ENCODE measurements at places on chromosomes 5 and 9.

GRCh38 chr5:74639807-74640449 is 600 bp downstream of the ENC1 start:
- peak overlapping the region; percentile 72 for H3K27ac ChIP-seq
- no peaks in the 10 kb centered on the region for H3K27me3 ChIP-seq
- peak overlapping the region; percentile 42 for H3K4me3 ChIP-seq
- peak; percentile 38 for DNase-seq
- no peaks in the 10 kb centered on the region for H3K36me3 ChIP-seq
- H3K4me1 ChIP-seq, result peaks cover 4% of the 10 kb centered on the region

- H3K27ac ChIP-seq, result no peak overlapping the region
- H3K4me1 ChIP-seq, result no peaks in the 10 kb centered on the region
- no peaks in the 10 kb centered on the region for H3K36me3 ChIP-seq
- H3K27me3 ChIP-seq, result no peaks in the 10 kb centered on the region
- DNase-seq, result no peak
Observed at GRCh38 chr5:9347541-9348295, 198.2 kb downstream of the SEMA5A start.

GRCh38 chr5:124868676-124869075 is 122.2 kb upstream of the ZNF608 start:
- no peak overlapping the region for H3K4me3 ChIP-seq
- no peaks in the 10 kb centered on the region for H3K27me3 ChIP-seq
- H3K27ac ChIP-seq, result no peak overlapping the region
- H3K4me1 ChIP-seq, result no peaks in the 10 kb centered on the region
- no peaks in the 10 kb centered on the region for H3K36me3 ChIP-seq
- no peak for DNase-seq

GRCh38 chr9:8560560-8561525 is 761.3 kb upstream of the DMAC1 start:
- no peak overlapping the region for H3K4me3 ChIP-seq
- H3K27me3 ChIP-seq, result no peaks in the 10 kb centered on the region

DNA sequence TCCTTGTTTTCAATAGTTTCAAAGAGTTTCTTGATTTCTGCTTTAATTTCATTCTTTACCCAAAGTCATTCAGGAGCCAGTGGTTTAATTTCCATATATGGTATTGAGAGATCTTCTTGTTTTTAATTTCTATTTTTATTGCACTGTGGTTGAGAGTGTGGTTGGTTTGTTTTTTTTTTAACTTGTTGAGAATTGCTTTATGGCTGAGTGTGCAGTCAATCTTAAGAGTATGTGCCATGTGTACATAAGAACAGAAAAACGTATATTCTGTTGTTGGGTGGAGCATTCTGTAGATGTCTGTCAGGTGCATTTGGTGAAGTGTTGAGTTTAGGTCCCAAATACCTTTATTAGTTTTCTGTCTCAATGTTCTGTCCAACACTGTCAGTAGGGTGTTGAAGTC is 26.7 kb upstream of the IPPK start:
- H3K27me3 ChIP-seq, result no peaks in the 10 kb centered on the region
- no peak overlapping the region for H3K4me3 ChIP-seq
- H3K27ac ChIP-seq, result no peak overlapping the region
- no peaks in the 10 kb centered on the region for H3K4me1 ChIP-seq

DNA sequence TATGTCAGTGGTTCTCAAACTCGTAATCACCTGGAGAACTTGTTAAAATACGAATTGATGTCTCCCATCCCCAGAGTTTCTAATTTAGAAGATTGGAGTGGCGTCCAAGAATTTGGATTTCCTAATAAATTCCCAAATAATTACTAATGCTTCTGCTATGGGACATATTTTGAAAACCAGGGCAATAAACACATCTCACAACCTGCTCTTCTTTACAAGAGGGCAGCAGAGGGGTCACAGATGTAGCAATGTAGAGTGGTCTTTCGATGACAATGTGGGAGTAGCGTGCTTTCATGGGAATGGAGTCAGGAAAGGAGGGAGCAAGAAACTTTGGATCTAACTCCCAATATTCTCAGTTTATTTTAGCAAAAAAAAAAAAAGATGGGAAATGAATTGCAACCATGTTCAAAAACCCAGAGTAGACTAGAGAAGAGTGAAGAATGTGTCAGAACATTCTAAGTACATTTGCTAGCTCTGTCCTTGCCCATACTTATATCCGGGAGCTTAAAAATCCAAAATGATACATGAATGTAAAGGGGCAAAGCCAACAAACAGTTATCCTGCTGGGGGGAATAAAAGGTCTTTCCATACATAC is 33.8 kb upstream of the ALDH1A1 start:
- H3K27ac ChIP-seq, result no peak overlapping the region
- no peak for DNase-seq
- H3K36me3 ChIP-seq, result no peaks in the 10 kb centered on the region
- no peaks in the 10 kb centered on the region for H3K27me3 ChIP-seq
- H3K4me3 ChIP-seq, result no peak overlapping the region
- H3K4me1 ChIP-seq, result no peaks in the 10 kb centered on the region

DNA sequence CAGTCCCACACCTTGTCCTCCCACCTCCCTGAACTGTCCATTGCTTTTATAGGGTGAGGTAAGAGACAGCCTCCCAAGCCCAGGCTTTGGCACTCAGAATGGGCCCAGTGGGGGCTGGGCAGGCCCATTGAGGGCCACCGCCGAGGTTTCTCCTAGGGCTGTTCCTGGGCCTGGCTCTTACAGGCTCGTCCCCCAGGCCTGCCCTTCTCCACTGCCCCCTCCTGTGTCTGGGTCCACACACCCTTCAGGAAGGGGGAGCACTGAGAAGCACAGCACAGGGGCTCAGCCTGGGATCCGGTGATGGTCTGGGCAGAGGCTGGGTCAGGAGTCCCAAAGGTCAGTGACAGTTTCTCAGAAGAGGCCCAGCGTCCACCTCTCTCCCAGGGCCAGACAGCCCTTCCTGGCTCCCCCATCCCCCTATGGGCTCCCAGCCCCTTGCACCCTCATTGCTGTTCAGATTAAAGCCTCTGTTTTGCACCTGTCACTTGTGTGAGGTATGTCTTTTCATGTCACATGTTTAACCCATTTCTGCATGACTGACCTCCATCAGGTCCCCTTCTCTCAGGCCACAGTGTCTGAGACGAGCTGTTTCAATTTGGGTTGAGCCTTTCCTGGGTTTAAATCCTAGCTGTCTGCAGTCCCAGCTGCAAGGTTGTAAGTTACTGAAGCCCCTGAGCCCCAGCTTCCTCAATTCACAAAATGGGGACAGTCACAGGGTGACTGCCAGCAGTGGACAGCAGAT is 29.4 kb downstream of the IER5L start:
- DNase-seq, result no peak
- no peak overlapping the region for H3K4me3 ChIP-seq
- no peak overlapping the region for H3K27ac ChIP-seq
- H3K36me3 ChIP-seq, result peaks cover 9% of the 10 kb centered on the region
- no peaks in the 10 kb centered on the region for H3K27me3 ChIP-seq

DNA sequence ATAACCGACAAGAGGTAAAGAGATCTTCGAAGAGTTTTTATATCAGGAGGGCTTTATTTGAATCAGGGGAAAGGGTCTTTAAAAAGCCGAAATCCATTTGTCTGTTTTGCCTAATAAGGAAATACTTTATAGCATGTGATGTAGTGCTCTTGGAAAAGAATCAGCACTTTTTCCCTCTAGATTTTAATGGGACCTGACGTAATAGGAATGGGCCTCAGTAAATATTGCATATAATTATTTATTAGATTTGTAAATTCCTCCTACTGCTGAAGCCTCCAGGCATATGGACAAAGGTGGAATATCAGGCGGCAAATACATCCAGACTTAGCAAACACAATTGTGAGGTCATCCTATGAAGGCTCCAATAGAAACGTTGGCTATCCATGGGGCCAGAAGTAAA is 50.9 kb downstream of the ACTBL2 start:
- no peak for DNase-seq
- H3K27me3 ChIP-seq, result no peaks in the 10 kb centered on the region
- no peaks in the 10 kb centered on the region for H3K4me1 ChIP-seq
- H3K36me3 ChIP-seq, result no peaks in the 10 kb centered on the region
- no peak overlapping the region for H3K4me3 ChIP-seq
- H3K27ac ChIP-seq, result no peak overlapping the region

DNA sequence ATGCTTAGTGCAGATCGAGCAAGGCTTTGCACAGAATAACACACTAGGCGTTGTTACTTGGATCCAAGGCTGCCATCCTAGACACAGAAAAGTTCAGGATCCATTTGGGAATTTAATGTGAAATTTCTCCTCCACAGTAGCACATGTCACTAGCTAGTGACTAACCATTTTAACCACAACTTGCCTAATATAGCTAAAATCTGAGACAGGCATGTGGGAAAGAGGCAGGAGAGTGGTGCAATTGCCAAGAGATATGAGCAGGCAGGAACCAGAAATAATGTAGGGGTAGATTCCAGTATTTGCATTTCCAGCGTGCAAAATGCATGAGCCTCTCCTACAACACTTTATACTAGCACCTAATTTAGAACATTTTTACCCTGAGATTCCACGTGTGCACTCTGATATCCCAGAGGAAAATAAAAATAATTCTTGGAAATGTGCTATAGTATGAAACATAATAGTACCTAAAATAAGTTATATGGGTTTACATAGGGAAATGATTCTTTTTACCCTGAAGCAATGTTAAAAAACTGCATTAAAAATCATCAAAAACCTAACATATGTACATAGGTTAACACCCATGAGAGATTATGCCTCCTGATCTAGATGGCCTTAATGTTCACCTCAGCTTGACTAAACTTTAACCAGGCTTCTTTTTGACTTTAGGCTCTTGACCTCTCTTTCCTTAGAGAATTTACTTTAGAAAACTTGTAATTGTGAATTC is 1230.6 kb upstream of the NUDT12 start:
- H3K4me3 ChIP-seq, result no peak overlapping the region
- no peaks in the 10 kb centered on the region for H3K36me3 ChIP-seq
- H3K4me1 ChIP-seq, result no peaks in the 10 kb centered on the region
- no peak overlapping the region for H3K27ac ChIP-seq
- no peak for DNase-seq

- DNase-seq, result no peak
- no peak overlapping the region for H3K4me3 ChIP-seq
- no peak overlapping the region for H3K27ac ChIP-seq
Observed at GRCh38 chr5:37437711-37438110, 58.6 kb downstream of the WDR70 start.

DNA sequence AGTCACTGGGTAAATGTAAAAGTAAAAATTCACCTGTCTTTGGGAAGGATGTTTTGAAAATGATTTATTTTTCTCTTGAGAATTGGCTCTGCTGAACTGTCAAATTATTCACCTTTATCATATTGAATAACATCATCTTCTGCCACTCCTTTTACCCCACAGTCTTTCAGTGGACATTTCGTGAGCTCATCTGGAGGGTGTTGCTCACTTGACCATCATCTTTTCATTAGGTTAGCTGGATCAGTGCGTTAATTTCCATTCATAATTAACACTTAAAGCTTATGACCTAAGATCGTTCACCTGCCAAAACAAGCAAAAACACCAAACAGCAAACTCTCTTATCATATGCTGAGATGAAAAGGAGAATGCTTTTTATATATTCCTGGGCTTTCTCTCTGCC is 53.4 kb upstream of the TNFAIP8 start:
- peak overlapping the region; percentile 74 for H3K27ac ChIP-seq
- H3K4me1 ChIP-seq, result peaks cover 73% of the 10 kb centered on the region
- H3K27me3 ChIP-seq, result no peaks in the 10 kb centered on the region
- no peaks in the 10 kb centered on the region for H3K36me3 ChIP-seq

GRCh38 chr5:128091579-128091978 is 8.0 kb downstream of the SLC12A2 start:
- no peaks in the 10 kb centered on the region for H3K27me3 ChIP-seq
- no peaks in the 10 kb centered on the region for H3K36me3 ChIP-seq
- H3K4me1 ChIP-seq, result no peaks in the 10 kb centered on the region
- no peak for DNase-seq
- H3K27ac ChIP-seq, result no peak overlapping the region
- no peak overlapping the region for H3K4me3 ChIP-seq

DNA sequence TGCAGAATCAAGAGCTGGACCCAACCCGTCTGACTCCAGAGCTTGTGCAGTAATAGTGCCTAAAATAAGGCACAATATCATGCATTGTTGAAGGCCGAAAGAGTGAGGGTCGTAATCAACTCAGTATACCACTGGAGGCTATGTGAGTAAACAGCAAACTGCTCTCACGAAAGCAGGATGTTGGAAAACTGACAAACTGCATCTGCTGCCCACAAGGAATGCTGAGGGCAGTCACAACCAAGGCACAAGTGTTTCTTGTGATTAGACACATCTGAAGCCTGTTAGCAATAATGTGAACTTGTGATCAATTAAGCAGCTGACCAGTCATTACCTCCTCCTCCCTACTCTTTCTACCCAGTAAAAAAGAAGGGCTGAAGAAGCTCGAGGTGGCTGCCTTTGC is 48.8 kb downstream of the TRPM3 start:
- no peak overlapping the region for H3K27ac ChIP-seq
- DNase-seq, result no peak
- no peaks in the 10 kb centered on the region for H3K27me3 ChIP-seq
- H3K4me3 ChIP-seq, result no peak overlapping the region
- H3K4me1 ChIP-seq, result no peaks in the 10 kb centered on the region
- no peaks in the 10 kb centered on the region for H3K36me3 ChIP-seq

- H3K4me3 ChIP-seq, result no peak overlapping the region
- no peak overlapping the region for H3K27ac ChIP-seq
- no peaks in the 10 kb centered on the region for H3K27me3 ChIP-seq
- H3K4me1 ChIP-seq, result no peaks in the 10 kb centered on the region
Observed at GRCh38 chr9:77563174-77563573, 84.9 kb downstream of the GNA14 start.

GRCh38 chr5:10838038-10838437 is 77.0 kb upstream of the DAP start:
- no peaks in the 10 kb centered on the region for H3K36me3 ChIP-seq
- H3K4me1 ChIP-seq, result no peaks in the 10 kb centered on the region
- H3K27ac ChIP-seq, result no peak overlapping the region
- DNase-seq, result no peak

GRCh38 chr5:171221916-171222315 is 87.1 kb upstream of the TLX3 start:
- H3K36me3 ChIP-seq, result no peaks in the 10 kb centered on the region
- no peaks in the 10 kb centered on the region for H3K4me1 ChIP-seq
- no peak overlapping the region for H3K27ac ChIP-seq
- H3K27me3 ChIP-seq, result no peaks in the 10 kb centered on the region
- no peak overlapping the region for H3K4me3 ChIP-seq

DNA sequence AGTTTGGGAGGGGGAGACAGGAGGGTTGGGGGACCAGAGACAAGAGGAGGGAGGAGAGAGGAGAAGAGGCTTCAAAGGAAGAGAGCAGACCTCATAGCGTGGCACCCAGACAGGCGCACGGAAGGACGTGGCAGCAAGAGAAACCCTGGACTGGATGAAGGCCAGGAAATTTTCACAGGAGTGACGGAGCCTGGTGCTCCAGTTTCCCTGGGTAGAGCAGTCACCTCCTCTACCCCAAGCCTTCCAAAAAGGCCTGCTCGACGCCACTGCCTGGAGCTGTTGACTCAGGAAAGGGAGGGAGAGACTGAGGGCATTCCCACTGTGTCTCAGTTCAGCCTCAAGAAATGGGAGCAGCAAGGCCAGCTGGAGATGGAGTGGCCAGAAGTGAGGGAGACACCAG is 19.3 kb downstream of the AK8 start:
- no peak for DNase-seq
- H3K27ac ChIP-seq, result no peak overlapping the region
- no peaks in the 10 kb centered on the region for H3K36me3 ChIP-seq
- no peaks in the 10 kb centered on the region for H3K4me1 ChIP-seq

All from naive thymus-derived CD4-positive, alpha-beta T cell (primary cell).